ENCODE measurements at places on chromosomes 5 and 9.

- DNase-seq: no peak
Measured at GRCh38 chr9:754150-754931, 87.2 kb upstream of the DMRT1 start.

DNA sequence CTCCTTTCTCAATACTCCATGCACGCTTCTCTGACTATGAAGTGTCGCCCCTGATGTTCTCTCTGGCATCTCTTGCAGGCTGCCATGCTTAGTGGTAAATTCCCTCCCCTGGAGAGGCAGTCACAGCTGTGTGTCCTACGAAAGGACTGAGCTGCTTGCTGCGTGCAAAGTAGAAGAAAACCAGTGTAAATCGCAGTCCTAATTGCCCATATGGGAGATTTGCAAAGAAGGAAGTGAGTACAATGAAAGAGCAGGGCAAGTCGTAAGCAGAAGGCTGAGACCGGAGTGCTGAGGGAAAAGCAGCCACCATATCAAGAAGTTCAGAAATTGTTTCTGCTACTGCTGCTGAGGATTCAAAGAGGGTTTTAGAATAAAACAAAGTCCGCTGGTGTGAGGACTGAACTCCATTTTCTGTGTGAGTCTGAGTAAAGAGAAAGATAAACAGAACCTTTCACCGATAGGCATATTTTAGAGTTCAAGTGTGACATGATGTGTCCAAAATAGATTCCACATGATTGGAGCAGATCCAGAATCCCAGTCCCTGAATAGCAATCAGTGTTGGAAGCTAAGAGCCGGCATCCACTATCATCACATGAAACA, 507.8 kb upstream of the MPDZ start:
- DNase-seq: no peak

- no peak for DNase-seq
Measured at GRCh38 chr9:26500471-26500870, 392.1 kb downstream of the CAAP1 start.

- DNase-seq: no peak
Measured at GRCh38 chr5:173688703-173689102, 72.3 kb upstream of the BOD1 start.

DNA sequence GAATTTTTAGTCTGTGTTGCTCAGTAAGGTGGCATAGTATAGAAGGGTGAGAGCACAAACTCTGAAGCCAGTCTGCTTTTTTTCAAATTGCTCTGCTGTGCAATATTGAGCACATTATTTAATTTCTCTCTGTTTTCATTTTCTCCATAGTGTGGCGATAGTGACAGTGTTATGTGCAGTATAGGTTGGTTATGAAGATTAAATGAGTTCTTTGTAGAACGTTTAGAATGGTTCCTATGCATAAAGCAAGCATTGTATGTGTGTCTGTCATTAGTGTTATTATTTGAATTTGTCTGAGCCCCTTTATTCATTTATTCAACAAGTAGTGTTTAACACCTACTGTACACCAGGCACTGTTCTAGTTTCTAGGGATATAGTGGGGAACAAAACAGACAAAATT, 9.2 kb downstream of the PRR16 start:
- DNase-seq: no peak

- no peak for DNase-seq
Measured at GRCh38 chr9:34197756-34198711, 19.2 kb downstream of the UBAP1 start.

GRCh38 chr9:102779356-102779755, 215.8 kb upstream of the CYLC2 start:
- no peak for DNase-seq

DNA sequence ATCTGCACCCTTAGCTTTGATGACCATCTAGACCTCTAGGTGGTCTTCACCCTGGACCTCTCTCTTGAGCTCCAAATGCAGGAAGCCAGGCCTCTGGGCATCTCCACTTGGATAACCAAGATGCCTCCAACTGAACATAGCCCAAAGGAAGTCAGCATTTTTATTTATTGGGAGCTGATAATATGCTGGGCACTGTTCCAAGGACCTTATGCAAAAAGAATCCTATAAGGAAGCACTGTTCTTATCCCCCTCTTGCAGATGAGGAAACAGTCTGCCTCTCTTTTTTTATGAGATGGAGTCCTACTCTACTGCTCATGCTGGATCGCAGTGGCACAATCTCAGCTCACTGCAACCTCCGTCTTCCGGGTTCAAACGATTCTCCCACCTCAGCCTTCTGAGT, 219.9 kb downstream of the CDK5RAP2 start:
- DNase-seq: no peak

- DNase-seq: no peak
Measured at GRCh38 chr5:104513121-104513602, 950.6 kb upstream of the NUDT12 start.

- DNase-seq: no peak
Measured at GRCh38 chr5:10351199-10351905, 2.1 kb upstream of the MARCHF6 start.

GRCh38 chr9:34267660-34268059, 61.4 kb downstream of the KIF24 start:
- no peak for DNase-seq

DNA sequence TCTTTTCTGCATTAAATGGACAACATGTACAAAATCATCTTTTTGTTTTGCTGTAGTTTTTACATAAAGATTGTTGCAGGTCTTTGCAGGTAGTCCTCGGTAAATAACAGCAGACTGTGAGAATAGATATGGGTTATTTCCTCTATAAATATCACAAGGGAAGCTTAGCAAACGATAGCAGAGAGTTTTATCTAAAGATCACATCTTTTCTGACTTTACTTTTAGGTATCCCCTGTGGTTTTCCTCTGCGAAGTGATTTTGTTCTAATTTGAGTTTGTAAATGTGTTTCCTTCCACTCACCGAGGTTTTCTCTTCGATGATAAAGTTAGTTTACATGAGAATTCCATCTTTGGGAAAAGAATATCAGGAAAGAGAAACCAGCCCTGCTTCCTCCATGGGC, 109.6 kb downstream of the EGFLAM start:
- no peak for DNase-seq

DNA sequence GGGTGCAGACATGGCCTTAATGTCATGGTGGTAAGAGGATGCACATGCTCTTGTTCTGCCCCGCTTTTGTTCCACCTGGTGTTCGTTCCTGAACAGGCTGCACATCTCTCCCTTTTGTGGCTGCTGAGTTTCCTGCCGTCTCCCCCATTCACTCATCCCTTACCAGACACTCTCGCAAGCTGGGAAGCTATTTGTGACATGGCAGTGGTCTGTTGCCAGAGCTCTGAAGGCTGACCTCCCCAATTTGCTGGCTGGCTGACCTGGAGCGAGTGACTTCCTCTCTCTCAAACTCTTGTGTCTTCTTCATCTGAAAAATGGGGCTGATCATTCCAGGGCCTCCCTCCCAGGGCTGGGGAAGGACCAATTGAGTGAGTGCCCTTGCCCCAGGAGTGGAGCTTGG, 35.9 kb downstream of the HRH2 start:
- DNase-seq: no peak

DNA sequence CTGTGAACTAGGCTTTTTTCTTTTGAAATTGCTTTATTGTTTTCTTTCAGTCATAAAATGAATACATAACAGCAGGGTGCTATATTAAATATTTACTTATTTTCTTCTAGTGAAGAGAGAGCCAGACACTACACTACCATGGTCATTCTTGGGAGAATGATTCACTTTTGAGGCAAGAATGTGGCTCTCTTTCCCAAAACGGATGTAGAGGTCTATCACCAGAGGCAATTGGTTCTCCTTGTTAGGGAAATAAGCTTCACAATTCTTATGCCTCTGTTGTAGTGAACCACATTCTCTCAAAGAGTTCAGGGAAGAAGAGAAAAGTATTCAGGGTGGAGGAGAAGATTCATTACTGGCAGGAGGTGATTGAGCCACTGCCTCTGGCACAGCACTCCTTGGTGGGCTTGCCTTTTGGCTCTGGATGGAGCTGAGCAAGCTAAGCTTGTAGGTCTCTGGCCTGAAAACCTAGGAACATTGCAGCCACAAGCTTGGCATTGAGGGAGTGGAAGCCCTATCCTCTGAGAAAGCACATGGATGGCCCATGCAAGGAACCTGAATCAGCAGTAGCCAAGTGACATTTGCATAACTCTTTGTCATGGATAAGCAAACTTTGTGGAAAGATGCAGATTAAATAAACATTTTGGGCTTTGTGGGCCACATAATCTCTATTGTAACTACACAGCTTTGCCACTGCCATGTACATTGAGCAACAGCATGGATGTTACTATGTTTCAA, 179.0 kb upstream of the TNC start:
- no peak for DNase-seq

DNA sequence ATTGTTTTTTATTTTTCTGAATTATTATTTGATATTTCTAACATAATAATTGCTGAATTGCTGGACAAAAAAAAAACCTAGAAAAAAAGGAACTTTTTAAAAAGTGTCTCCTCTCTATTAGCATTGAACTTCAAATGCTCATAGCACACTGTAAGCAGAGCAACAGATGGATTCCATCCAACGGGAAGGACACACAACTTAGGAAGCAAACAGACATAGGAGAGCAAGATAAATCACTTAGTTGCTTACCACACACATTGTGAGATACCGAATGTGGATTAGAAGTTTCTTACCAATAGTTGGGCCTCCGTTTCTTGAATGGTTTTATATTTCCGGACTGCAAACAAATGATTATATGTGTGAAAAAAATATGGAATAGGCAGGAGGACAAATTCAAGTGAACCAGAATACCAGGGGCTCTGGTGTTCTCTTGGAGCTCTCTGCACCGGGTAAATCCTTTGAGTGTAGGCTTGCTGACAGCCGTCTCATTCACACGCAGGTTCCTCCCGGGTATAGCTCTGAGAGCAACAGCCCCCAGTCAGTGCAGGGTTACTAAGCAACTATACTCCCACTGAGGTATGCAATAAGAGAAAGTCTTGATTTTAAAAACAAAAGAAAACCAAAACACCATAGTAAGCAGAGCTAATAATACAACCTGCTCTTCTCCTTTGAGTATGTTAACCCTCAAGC, 217.6 kb downstream of the TMEM167A start:
- DNase-seq: no peak

DNA sequence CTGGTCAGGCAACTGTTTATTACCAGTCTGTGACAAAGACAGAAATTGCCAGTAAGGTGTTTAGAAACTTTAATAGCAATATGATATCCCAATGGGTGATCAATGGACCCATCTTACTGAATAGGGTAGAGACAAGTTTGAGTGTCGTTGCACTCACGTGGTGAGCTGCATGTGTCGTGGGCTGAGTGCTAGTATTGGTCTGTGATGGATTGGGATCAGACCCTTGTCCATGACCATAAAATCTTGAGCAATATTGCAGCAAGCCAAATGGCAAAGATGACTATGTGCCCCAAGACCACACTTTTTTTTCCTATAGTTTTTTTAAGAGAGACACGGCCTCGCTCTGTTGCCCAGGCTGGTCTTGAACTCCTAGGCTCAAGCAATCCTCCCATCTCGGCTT, 114.5 kb downstream of the PALM2AKAP2 start:
- DNase-seq: peak; percentile 48

DNA sequence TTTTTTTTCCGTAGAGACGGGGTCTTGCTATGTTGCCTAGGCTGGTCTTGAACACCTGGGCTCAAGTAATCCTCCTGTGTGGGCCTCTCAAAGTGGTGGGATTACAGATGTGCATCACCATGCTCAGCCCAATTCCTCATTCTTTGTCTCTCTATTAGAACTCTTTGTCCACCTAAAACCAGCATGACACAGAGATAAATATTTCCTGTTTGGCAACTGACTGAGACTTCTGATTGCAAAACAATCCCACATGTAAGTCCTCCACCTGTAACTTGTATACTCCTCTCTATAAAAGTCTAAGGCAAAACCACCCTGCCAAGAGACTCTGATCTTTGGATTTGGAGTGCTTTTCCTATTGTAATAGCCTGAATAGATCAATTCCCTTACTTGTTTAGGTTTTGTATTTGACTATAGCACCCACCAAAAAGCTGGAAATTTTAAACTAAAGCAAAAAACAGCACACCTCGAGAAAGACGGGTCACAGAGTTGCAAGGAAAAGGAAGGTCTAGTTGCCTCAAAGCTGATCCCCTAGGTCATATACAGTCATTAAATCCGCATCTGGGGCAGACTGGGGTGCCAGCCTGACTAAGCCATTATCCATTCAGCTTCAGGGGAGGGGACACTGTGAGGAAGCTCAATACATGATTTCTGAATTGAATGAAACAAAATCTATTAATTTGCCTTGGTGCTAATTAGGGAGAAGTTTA, 13.5 kb upstream of the KIF27 start:
- no peak for DNase-seq

DNA sequence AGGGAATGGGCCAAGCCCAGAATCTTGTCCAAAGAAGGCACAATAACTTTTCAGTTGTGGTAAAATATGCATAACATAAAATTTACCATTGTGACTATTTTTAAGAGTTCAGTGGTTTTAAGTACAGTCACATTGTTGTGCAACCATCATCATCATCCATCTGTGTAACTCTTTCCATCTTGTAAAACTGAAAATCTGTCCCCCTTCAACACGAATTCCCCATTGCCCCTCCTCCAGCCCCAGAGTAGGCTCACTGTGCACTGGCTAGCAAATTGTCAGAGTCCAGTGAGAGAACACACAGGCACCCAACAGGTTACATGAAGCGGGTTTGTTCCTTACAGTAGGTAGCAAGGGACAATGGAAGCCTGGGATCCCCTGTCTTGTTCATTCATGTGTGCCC, 13.7 kb downstream of the BARX1 start:
- DNase-seq: no peak

DNA sequence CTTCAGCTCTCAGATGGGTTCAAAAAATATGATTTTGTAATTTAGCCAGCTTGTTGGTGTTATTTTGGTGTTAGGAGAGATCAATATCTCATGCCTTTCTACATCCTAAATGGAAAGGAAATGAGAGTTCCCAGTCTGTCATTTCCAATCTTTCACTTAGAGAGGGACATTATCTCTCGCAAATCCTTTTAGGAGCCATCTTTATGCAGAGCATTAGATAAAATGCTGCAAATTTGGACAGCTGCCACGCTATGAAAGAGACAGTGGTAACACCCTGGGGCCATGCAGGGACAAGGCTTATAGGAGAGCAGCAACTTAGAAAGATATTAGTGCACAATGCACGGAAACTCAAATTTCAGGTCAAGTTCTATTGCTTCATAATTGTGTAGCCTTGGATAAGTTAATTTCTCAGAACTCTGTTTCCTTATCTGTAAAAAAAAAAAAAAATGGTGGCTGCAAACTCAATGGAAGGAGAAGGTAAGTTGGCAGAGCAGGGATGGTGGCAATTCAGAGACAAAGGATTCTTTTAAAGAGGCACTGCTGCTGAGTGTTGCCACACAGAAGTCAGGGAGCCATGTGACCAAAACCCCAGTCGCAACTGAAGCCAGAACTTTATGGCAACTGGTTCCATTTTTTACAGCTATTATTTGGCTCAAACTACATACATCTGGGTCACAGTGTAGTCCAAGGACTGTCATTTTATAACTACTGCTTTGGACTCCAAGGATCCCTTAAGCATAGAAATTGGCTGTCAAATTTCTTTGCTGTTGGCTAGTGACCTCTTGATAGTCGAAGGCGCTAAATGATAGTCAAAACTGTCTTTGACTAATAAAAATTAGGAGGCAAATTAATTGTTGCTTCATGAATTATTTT, 210.2 kb downstream of the FRMD3 start:
- no peak for DNase-seq

- DNase-seq: no peak
Measured at GRCh38 chr5:74633695-74634094, 6.8 kb downstream of the ENC1 start.
